ENCODE measurements at places on chromosomes 7 and 10.

GRCh38 chr7:120480472-120480871, 207.5 kb downstream of the KCND2 start:
- DNase-seq: no peak

DNA sequence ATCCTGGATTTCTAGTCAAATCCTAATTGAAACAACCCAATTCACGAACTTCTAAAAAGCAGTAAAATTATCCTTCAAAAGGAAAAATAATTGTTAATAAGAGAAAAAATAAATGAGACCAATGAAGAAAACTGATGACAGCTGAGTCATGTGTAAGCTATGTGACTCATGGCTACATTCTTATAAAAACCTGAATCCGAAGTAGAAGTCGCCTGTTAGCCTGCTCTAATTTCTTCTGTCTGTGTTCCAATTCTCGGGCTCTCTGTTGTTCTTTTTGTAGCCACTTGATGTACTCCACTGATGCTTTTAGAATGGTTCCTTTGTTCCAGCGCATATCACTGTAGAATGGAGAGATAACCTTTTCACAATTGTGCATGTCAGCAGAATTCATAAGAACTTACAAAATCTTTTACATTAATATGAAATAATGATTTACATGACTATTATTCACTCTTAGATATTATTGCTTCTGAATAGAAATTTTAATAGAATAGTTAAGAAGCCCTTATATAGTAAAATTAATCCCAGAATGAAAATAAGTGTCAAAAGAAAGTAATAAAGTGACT, 88.8 kb downstream of the TFEC start:
- no peak for DNase-seq

DNA sequence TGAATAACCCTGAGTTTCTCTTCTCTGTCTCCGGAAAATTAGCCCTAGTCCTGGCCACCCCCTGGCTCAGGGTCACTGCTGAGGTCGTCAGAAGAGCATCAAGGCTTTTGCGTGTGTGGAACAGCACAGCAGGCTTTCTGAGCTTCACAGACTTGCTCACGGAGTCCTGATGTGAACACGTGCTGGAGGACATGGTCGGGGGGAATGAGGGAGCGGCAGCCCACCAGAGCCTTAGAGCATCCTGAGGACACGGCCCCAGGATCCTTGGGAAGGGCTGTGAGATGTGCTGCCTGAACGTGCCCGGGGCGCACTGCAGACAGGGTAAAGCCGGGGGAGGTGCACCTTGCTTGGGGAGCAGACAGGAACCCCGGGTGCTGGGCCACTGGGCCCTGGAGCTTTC, 28.8 kb downstream of the TMEM120A start:
- DNase-seq: no peak

DNA sequence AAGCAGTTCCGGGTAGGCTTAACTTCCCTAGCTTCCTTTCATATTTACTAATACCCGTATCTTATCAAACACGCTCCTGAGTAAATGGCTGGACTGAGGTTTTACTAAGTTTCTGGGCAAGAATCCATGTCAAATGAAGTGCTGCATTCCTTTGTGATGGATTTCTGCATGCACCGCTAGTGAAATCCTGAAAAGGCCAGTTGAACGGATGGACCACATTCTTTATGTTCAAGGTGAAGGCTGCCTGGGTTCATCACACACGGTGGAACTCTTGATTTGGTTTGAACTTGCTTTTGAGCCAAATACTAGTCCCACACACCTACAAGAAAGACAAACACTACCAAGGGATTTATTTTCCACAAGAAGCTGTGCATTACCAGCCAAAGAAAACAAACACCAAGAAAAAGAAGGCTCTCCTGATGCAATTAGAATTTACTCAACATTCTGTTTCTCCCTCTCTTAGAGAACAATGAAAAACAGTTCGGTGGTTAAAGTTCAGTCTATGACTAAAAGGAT, 255.0 kb upstream of the SEMA3C start:
- no peak for DNase-seq

- DNase-seq: no peak
These were observed 17.6 kb upstream of the AKR1C3 start for GRCh38 chr10:5076615-5077014.

DNA sequence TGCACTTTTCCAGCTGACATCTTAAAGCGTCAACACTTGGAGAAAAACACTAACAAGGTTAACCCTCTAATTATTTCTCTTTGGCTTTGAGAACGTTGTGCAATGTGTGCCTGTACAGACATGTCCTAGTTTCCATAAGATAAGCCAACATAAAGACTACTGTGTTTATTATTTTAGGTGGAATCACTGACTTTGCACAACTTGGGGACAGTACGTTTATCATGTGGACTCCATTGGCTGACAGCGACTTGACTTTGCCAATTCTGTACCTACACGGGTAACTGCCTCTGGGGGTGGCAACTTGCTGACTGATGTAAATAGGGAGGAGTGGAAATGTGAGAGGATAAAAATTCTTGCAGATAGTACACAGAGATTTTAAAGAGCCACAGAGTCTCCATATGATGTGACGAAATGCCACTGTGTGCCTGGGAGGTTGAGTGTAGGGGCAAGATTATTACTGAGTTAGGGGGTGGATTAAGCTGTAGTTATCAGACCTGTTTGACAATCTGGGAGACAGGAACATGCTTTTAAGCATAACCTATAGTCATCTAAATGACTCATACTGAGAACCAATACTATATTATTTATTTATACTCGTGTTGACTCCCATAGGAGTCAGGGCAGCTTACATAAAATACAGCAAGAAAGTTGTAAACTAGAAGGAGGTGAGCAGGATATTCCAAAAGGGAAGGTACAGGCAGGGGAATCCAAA, 21.0 kb downstream of the SLC13A4 start:
- no peak for DNase-seq

- DNase-seq: no peak
These were observed 47.7 kb downstream of the LRRN3 start for GRCh38 chr7:111138586-111138985.

DNA sequence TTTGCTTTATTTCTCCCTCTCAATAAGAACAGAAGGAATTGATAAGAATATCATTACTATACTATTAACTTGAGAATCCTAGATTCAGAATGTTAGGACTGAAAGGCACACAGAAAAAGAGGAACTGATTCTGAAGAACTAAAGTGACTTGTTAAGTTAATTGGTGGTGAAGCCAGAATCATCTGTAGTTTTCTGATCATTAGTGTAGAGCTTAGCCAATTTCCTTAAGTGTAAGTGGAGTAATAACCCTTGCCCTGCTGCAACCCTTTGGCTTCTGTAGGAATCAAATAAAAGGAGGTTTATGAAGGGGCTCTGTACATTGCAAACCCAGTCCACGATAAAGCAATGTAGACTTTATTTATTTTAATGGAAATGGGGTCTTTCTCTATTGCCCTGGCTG, 1186.0 kb downstream of the SORCS3 start:
- no peak for DNase-seq

DNA sequence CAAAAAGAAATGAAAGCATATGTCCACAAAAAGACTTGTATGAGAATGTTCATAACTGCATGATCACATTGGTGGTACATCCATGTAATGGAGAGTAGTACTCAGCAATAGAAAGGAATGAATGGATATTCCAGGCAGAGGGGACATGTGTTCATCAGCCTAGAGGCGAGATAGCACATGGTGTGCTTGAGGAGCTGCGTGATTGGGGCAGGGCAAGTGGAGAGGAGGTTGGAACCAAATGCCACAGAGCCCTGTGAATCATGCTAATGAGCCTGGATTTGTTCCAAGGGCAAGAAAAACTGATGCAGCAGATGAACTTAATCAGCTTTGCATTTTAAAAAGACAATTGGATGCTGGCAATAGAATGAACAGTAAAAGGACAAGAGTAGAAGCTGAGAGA, 73.3 kb downstream of the C10orf90 start:
- no peak for DNase-seq

- DNase-seq: no peak
These were observed 341.8 kb downstream of the CXCL12 start for GRCh38 chr10:44042926-44043602.

DNA sequence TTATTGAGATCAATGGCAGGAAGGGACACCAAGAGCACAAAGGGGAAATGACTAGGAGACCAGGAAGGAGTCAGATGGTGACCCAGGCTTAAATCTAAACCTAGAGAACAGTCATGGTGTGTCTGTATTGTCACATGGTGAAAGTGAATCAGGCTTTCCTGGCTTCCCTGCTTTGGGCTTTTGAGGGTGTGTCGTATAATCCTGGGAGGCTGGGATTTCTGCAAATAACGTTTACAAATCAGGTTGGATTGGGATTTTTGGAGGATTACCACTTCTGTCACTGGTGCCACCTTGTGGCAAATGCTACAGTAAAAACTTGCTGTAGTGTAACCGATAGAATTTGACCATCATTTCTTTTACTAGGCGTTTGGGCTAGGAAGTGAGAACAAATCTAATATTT, 502.6 kb downstream of the NRG3 start:
- no peak for DNase-seq
